ENCODE measurements at places on chromosomes 2 and 18. TPM values are rescaled to one million over a fixed set of nuclear protein-coding genes. Genes with fewer than 3 reads are reported as not detected.

DNA sequence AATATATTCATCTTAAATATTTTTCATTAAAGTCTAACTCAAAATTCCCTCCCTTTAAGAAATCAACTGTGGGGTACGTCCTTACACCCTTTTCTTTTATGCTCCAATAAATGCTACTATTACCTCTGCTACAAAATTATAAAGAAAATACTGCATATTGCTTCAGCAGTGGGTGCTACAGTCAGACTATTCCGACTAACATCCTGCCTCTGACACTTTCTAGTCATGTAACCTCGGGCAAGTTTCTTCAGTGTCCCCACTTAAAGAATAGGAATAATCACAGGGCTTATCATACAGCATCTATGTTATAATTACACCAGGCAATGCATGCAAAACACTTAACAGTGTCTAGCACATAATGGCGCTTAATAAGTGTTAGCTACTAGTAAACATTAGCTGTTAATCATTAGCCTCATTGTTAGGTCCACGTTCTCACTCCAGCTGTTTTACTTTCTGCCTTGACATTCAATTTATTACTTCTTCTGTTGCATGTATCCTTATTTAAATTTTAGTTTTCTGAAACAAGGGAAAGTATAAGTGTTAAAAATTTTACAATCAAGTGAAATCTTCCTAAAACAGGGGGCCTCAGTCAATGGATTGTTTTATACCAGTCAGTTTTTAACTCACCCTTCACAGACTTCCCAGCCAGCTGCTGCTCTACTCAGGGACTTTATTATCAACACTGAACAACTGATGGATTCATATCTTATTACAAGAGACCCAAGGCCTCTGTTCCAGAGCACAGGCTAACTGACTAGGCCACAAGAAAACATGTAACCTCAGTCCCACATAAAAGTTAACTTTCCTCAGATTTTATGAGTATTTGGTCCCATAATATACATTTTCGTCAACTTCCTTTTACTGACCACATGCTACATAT lies 54.0 kb downstream of the CLASP1 start:
- DNase-seq = no peak

GRCh38 chr2:162317058-162317742 lies 1.3 kb downstream of the IFIH1 start:
- DNase-seq = no peak

GRCh38 chr2:240309214-240309613 lies 126.2 kb upstream of the GPC1 start:
- no peak for DNase-seq

MERTK gene
- total RNA-seq = 27.2 TPM

- no peak for DNase-seq
Measured at GRCh38 chr2:174052584-174052976, 87.4 kb upstream of the SP3 start.

KIAA2012 gene
- not detected for total RNA-seq
